ENCODE measurements at places on chromosomes 2 and 18.
A peak's percentile ranks its signal among the peaks of the same experiment; 100 is the strongest.

DNA sequence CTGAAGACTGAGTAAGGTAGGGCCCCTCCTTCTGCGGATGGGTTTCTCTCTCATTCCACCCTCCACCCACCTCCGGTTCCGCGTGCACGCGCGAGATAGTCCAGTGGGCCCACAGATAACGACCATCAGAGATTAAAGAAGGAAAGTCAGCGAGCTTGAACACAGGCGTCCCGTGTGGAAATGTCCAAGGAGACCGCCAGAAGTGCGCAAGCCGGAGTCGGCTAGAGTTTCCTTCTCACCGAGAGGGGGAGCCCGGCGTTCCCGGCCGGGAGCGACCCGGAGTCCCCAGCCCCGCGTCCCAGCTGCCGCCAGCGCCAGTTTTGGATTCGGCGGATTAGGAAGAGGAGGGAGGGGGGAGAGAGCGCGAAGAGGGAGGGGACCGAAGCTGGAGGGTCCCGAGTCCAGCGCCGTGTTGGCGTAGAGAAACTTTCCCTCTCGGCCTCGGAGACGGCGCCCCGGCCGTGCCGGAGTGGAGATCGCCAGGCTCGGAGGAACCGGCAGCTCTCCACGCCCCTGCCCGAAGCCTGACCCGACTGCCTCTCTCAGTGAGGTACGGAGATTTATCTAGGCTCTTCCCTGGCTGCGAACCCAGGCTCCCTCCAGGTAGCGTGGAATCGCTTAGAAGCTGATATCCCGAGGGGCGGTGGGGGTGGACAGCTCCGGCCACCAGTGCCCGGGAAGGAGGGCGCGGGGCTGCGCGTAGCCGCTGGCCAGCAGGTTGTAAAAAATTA is at the start of gene GULP1:
TSS of gene GULP1 (plus strand) at position 258 of the 731 bp plus-strand sequence. CDS start 185,829 bp downstream, outside the sequence.
- DNase-seq, result no peak

- peak; percentile 3 for DNase-seq
Measured at GRCh38 chr18:74840492-74841167, 243.0 kb downstream of the ZNF407 start.

DNA sequence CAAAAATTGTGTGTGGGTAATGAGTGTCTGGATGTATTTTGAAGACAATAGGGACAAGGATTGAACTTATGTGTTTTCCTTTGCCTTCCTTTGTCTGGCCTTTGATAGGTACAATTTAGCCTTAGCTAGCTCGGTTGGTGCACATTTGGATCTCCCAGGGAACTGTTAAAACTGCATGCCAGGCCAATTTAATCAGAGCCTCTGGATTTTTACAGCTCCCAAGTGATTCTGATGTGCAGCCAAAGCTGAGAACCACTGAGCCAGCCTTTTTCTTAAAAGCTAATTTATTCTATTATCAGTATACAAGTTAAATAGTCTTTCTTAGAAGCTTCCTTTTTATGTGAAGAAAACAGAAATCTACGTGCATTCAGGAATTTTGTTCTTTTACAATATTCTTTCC is 25.0 kb downstream of the PLEK start:
- DNase-seq, result no peak

DNA sequence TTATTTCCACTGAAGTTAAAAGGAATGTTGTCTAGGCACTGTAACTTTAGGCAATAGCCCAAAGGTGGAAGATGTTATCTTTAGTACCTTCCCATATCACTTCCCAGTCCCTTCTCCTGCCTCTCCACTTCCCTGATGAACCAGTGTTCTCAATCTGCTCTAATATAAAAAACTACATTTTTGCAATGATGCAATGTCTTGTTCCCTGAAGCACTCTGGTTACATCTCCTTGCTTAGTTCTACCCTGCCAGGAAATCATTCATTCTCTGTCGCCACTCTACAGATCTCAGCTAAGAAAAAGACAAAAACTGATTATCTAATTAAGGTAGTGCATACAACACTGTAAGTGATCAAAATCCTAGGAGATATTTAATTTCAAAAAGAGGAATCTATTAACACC is 71.3 kb downstream of the BAZ2B start:
- no peak for DNase-seq

GRCh38 chr18:52971097-52971496 is 631.1 kb downstream of the DCC start:
- no peak for DNase-seq

- DNase-seq, result no peak
Measured at GRCh38 chr2:33212151-33212550, 264.3 kb upstream of the RASGRP3 start.

DNA sequence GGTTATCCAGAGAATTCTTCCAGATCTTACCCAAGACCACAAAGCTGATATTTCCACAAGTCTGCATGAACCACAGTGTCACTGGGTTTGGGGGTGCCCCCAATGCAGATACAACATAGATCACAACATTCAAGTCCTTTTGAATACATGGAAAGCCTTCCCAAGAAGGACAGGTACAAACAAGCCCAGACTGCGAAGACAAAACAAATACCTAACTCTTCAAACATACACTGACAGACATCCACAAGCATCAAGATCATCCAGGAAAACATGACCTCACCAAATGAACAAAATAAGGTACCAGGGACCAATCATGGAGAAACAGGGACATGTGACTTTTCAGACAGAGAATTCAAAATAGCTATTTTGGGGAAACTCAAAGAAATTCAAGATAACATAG is 93.1 kb downstream of the MDH1 start:
- no peak for DNase-seq

DNA sequence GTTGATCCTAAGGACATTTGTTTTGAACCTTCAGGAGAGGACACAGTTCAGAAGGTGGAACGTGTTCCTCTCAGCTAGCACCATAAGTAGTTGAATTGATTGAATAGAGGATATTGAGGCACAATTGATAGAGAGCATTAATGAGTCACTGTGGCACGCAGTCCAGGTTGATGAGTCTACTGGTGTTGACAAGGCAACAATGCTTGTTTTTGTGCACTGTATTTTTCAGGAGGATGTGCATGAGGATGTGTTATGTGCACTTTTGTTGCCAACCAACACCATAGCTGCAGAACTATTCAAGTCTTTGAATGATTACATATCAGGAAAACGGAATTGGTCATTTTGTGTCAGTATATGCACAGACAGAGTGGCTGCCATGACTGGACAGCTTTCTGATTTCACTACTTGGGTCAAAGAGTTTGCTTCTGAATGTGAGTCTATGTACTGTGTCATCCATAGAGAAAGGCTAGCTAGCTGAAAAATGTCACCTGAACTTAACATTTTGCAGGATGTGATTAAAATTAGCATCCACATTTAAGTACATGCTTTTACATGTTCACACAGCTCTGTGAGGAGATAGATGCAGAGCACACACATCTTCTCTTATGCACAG is 140.1 kb upstream of the B3GNT2 start:
- DNase-seq, result peak; percentile 25

DNA sequence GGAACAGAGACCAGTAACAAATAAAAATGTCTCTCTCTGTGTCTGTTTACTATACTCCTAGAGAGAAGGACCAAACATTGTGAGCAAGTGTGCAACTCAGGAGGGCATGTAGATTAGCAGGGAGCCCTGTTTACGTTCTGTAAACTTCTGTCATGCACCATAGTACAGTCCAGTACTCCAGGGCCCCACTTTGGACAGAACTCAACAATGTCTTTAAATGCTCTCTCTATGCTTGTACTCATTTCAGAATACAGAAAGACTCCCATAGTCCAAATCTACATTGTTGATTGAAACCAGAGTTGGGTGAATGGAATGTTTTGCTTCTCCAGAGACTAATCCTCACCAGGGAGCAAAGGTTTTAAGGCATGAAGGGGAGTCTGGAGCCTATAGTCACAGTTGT is 934.8 kb downstream of the NRXN1 start:
- no peak for DNase-seq

GRCh38 chr2:195686564-195686963 is 29.5 kb downstream of the SLC39A10 start:
- peak; percentile 19 for DNase-seq

DNA sequence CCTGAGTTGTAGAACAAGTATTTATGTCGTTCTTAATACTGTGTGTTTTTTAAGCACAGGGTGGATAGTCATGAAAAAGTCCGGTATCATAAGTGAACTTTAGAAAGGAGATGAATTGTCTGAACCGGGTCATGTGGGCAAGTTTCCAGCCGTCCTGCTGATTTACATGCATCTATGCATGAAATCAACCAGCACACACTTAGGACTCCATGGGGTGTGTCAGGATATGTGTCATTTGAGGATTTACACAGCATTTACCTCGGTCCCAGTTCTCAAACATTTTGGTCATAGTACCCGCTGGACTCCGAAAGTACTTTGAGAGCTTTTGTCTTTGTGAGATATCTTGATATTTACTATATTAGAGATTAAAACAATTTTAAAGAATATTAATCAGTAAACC is 47.5 kb upstream of the TWSG1 start:
- no peak for DNase-seq

- DNase-seq, result no peak
Measured at GRCh38 chr18:44171301-44171700, 509.4 kb upstream of the SETBP1 start.

- no peak for DNase-seq
Measured at GRCh38 chr2:2286592-2286991, 44.5 kb downstream of the MYT1L start.

- peak; percentile 11 for DNase-seq
Measured at GRCh38 chr18:44823782-44824181, 143.1 kb downstream of the SETBP1 start.

DNA sequence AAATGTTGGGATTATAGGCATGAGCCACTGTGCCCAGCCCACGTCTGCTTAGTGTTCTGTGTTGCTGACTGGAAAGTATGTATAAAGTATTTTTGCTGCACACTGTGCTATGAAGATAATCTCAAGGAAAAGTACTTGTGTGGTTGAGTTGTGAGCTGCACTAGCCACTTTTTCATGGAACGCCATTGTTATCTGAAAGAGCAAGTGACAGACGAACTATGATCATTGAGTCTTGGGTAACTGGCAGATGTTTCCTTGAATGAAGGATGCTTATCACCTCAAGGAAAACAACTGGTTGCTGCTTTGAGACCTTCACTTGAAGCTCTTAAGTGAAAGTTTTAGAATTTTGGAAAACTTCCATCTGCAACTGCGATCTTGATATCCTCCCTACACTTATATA is 82.2 kb upstream of the KCTD1 start:
- no peak for DNase-seq

GRCh38 chr18:73040247-73040646 is 172.5 kb upstream of the NETO1 start:
- DNase-seq, result no peak

DNA sequence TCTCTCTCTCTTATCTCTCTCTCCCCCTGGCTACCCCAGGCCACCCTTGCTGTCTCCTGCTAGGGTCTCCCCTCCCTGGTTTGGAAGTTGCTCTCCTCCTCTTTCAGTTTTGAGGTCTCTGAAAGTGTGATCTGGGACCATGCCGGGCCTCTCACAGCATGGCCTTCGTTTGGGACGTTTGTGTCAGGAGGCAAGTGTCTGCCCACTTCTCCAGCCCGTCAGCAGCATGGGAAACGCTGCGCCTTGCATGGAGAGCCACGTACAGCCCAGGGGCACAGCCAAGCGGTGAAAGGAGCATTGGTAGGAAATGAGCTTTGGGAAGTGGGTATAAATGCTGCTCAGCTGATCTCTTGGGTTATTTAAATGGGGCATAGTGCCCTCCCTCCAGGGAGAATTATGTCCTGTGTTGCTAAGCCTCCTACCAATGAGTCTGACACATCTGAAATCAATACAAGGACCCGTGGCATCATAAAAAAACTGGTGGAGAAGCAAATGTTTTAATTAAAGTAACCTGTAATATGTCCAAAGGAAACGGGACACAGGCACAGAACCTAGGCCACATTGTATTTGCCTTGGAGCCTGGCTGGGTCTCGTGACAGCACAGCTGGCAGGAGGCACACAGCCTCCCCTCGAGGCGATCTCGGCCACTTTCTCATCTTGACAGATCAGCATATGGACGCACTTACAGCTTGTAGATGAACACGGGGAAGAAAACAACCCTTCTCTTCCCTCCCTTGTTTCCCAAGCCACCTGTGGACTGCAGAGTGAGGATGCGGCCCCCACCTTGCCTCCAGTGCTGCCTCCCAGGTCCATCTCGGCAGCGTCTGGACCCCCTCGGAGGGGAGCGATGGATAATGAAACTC is 72.7 kb downstream of the SH3RF3 start:
- DNase-seq, result no peak

GRCh38 chr2:72993933-72994280 is 76.6 kb downstream of the EMX1 start:
- no peak for DNase-seq

- no peak for DNase-seq
Measured at GRCh38 chr18:50395093-50395492, 20.2 kb downstream of the SKA1 start.

DNA sequence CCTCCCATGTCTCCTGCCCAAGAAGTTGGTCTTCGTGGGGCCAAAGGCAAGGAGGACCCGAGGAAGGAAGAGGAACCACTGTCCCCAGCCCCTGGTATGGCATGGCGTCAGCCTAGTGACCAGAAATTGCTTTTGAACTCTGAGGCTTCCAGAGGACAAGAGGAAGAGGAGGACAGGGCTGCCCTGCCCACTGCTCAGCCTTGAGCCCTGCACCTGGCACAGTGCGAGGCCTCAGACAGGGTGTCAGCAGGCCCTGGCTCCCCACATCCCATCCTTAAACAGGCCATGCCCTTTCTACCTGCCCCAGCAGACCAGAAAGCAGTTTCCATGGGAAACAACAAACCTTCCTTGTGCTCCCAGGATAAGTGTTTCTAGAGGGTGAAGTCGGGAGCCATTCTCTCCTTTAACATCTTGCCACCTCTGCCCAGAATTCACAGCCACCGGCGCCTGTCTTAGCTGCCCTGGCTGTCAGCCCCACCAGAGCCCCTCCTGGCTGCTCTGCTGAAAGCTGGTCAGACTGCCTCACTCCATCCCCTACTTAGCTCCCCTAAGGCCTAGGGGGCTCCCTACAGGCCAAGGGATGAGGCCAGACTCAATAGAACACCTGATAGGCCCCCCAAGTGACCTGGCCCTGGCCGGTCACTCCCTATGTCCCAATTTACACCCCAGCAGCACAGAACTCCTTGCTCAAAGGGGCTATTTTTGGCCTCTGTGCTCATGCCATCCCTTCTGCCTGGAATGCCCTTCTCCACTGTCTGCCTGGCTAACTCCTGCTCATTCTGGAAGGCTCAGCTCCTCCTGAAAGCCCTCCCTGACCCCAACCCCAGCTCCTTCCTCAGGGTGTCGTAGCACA is 20.6 kb downstream of the ATOH8 start:
- DNase-seq, result no peak

GRCh38 chr2:172926785-172927640 is 148.6 kb upstream of the MAP3K20 start:
- DNase-seq, result no peak

- peak; percentile 79 for DNase-seq
Measured at GRCh38 chr2:28445448-28446258, 50.2 kb upstream of the PLB1 start.

DNA sequence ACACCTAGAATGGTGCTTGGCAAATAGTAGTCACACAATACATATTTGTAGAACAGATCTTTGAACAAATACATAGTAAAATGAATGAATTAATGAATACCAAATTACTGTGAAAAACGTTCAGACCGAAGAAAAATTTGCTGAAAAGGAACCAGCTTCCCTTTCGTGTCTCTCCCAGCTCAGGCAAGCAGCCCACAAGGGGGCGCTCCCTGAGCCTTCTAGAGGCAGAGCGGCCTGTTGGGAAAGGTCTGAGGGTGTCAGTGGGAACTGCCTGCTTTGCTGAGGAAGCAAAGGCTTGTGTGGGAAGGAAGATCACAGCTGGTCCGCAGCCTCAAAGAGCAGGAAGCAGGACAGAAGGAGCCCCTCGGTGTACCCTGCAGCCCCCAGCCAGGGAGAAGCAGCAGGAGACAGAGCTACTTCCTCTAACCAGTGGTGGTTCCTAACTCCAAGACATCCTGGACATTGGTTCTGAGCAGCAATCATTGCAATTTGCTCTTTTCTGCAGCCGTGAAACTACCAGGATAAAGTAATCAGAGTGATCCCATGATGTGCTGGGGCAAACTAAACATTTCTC is 231.1 kb downstream of the ANKRD30B start:
- peak; percentile 35 for DNase-seq
